ENCODE measurements at places on chromosomes 1 and 21.

DNA sequence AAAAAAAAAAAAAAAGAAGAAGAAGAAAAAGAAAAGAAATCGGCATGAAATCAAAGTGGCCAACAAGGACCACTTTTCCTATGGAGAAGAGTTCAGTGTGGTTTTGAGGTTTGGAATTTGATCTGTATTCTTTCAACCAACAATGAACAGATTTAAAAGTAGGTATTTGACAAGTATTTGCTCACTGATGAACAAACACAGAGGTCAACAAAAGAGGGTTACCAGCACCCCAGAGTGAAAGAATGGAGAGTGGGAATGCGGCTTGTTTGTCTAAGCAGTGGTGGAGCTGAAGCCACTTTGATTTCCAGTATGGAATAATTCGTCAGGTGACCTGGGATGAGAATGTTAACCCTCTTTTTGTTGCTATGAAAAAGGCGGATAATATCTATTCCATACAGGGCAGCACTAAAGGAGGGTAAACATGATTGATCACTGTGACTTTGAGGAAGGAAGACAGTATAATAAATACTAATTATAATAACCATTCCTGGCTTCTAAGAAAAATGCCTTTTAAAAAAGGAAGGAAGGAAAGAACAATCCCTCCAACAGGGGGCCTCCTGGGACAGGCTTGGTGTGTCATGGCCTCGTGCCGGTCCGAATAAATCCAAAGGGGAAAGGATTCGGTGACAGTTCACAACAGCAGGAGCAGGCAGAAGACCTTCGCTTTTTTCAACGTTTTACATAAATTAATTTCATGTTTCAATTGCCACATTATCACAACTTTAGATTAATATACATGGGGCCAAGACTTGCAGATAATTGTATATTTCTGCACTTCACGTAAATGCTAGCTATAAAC, 37.2 kb upstream of the SIM2 start:
- DNase-seq: no peak

- no peak for DNase-seq
These were observed 32.4 kb upstream of the PGBD5 start for GRCh38 chr1:230458509-230458908.

DNA sequence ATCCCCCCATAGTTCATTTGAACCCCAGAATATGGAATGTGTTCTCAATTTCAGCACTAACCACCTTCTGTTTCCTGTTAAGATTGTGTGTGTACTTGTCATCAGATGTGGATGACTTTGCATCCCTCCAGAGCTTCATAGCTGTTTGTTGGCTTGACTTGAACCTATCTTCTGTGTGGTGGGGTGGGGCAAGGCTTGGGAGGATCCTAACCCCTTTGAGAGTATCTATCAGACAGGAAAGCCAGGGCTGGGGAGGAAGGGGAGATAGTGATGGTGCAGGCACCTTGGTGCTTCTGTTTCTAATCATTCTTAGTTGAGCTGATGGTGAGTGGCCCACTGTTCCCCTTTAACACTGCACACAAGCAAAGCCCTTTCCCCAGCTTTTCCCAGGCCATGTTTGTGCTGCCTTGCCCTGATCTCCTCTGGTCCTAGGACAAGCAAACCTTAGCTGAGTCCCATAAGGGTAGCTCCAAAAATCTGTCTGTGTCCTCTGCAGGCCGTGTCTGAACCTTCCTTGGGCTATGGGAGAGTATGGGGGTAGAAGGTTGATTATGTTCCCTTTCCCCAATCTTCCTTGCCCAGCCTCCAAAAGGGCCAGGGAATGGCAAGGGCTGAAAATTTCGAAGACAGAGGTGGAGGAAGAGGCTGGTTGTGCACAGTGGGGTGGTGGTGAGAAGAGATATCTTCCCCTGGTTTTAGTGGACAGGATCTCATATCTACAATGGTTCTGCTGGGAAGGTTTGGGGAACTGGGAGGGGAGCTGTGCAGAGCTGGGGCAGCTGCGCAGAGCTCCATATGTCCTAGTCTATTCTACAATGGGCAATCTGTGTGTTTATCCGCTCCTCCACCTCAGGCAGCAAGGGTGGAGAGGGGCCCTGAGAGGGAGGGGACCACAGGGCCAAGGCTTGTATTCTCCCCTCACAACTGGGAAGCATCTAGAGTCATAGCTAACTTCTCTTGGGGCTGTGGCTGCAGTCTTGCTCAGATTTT, 1.4 kb downstream of the NHLH1 start:
- DNase-seq: no peak

- DNase-seq: no peak
These were observed 52.1 kb upstream of the AKT3 start for GRCh38 chr1:243902100-243902499.

DNA sequence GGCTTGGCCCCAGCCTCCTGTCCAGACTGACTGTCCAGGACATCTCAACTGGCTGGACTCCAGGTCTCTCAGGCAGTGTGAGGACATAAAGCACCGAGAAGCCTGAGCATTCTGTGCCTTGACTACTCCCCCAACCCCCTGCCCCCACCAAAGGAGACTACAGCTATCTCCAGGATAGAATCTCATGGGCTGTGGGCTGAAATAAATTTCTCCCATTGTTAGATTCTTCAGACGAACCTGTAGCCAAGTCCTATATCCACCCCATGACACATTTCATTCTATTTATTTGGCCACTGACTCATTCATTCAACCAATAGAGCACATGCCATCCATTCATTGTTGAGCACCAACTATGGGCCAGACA, 11.4 kb downstream of the VWA5B1 start:
- no peak for DNase-seq

DNA sequence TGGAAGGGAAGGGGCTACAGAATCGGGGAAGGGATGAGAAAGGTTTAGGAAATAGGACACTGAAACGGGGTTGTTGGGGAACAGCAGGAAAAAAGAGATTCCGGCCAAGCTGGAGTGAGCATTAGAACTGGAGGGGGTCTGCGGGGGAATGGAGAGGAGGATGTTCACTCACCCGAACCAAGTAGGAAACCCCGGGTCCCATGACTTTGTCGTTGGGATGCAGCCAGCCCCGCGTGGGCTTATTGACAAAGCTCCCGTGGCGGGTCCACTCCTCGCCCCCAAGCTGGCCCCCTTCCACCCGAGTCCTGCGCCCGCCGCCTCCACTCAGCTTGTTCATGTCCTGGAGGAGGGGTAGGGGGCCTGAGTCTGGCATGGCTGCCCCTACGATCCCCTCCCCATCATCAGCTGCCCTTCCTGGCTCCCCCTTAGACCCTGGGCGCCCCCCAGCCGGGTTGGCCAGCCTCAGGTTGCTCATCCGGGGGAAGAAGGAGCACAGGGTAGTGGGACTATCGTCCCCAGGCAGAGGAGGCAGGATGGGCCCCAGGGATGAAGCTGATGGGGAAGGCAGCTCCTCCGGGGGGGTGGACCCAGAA, 591 bp downstream of the SHC1 start:
- DNase-seq: no peak

GRCh38 chr1:192724670-192725069, 84.2 kb upstream of the RGS2 start:
- DNase-seq: no peak

DNA sequence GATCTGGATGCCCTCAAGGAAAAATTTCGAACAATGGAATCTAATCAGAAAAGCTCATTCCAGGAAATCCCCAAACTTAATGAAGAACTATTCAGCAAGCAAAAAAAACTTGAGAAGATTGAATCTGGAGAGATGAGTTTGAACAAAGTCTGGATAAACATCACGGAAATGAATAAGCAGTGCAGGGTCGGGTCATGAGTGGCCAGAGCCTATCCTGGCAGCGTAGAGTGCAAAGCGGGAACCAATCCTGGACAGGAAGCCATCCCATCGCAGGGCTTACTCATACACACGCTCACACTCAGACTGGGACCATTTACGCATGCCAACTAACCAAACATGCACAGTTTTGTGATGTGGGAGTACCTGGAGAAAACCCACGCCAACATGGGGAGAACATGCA, 43.1 kb downstream of the ZMYM1 start:
- DNase-seq: no peak

- DNase-seq: peak; percentile 21
These were observed 29.3 kb upstream of the USP1 start for GRCh38 chr1:62407398-62408009.

DNA sequence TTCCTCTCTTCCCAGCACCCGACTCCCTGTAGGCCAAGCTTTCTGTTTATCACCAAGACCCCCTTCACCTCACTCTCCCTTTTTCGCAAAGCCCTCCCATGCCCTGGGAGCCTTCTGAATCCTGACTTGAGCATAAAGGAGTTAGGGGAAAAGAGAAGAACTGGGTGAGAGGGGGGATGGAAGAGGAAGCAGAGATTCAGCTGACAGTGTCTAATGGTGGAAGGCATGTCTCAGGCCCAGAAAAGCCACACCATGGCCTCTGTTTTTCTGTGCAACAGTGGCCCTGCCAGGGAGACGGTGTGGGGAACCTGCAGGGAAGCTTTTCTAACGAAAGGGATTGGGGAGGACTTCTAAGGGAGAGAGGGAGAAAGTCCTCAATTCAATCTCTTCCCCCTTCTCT, 32.9 kb upstream of the SLC30A1 start:
- no peak for DNase-seq

DNA sequence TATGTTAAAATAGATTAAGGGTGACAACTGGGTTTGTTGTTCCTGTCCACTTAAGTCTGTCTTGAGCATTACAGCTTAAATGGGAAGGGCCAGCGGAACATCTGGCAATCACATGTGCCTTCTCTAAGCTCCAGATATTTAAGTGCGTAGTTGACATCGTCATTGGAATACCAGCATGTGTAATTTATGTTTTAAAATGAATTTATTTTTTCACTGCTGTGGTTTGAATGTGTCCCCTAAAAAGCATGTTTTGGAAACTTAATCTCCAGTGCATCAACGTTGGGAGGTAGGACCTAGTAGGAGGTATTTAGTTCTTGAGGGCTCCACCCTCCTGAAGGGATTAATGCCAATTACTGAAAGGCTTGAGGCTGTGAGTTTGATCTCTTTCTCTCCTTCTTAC, 13.4 kb downstream of the ZCCHC17 start:
- DNase-seq: no peak

DNA sequence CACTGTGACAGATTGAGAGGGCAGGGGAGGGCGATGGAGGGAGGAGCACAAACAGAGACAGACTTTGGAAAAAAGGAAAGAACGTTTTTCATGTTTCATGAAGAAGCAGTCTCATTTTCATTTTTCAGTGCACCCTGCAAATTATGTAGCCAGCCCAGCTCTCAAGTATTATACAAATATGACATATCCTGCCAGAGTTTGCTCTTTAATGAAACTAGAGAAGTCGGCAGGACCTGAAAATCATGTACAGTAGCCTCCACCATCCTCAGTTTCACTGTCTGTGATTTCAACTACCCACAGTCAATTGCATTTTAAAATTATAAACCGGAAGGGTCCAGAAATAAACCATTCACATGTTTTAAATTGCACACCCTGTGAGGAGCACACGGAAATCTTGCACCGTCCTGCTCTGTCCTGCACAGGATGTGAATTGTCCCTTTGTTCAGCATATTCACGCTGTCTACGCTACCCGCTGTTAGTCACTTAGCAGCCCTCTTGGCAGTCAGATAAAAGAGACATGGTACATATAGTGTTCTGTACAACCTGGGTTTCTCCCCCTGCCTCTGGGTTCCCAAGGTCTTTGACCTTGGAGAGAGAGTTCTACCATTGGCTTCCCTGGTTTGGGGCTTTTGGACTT, 13.6 kb upstream of the ADARB1 start:
- DNase-seq: no peak

DNA sequence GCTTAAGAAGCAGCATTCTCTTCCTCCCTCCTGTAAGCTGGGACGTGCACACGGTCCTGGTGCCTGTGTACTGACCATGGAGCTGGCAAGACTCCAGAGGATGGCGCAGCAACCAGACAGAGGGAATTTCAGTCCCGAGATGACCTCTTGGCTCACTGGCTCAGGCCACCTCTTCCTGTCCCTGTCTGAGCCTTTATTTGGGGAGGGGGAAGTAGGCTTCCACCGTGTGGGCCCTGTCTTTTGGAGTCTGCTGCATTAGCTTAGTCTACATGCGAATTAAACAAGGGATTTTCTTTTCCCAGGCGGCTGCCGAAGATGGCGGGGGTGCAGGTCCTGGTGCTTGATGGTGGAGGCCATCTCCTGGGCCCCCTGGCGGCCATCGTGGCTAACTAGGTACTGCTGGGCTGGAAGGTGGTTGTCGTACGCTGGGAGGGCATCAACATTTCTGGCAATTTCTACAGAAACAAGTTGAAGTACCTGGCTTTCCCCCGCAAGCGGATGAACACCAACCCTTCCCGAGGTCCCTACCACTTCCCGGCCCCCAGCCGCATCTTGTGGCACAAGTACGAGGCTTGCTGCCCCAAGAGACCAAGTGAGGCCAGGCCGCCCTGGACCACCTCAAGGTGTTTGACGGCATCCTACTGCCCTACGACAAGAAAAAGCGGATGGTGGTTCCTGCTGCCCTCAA, 10.2 kb downstream of the IL24 start:
- no peak for DNase-seq

GRCh38 chr1:73980324-73981040, 217.5 kb downstream of the LRRIQ3 start:
- DNase-seq: no peak

DNA sequence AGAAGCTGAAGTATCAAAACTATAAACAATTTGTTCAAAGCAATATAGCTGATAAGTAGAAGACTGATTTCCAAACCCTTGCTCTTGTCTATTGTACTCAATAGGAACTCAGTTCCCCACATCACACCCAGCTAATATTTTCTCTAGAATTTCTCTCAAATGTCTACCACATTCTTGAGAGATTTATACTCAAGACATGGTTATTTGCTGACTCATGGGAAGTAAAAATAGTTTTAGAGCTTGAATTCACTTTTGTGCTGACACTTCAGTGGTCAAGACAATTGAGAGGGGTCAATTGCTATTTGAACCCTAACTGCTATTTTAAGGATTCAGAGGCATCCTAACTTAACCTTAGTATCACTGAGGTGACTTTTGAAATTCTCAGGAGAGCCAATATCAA, 99.0 kb downstream of the TNNI3K start:
- no peak for DNase-seq

DNA sequence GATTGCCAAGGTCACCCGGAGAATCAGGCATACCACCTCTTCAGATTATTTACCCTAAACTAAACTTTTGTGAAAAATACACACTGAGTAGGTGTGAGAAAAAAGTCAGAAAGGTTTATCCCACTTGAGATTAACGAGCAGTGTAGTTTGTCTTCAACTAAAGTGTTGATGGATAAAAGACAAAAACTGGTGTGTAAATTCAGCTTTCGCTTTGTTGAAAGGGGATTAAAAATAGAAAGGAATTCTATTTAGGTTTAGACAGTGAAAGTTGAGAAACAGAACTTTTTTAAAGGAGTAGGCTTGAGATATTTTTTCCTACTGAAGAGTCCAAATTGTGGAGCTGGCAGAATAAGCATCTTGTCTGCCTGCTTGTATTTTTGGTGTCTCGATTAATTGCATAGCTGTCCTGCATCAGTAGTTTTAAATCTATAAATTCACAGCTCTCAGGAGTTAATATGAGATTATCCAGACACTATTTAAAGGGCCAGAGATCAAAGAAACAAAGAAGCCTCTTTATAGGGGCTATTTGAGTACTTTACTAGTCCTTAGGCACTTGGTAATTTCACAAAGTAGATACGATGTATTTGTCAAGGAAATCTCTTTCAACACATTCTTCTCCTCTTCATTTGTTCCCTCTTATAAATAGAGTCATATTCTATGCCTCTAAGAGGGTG, 46.7 kb upstream of the RABGAP1L start:
- DNase-seq: no peak

All from central memory CD4-positive, alpha-beta T cell (primary cell).